SJCRH30 (cell line): ENCODE measurements at places on chromosomes 16 and 17.

DNA sequence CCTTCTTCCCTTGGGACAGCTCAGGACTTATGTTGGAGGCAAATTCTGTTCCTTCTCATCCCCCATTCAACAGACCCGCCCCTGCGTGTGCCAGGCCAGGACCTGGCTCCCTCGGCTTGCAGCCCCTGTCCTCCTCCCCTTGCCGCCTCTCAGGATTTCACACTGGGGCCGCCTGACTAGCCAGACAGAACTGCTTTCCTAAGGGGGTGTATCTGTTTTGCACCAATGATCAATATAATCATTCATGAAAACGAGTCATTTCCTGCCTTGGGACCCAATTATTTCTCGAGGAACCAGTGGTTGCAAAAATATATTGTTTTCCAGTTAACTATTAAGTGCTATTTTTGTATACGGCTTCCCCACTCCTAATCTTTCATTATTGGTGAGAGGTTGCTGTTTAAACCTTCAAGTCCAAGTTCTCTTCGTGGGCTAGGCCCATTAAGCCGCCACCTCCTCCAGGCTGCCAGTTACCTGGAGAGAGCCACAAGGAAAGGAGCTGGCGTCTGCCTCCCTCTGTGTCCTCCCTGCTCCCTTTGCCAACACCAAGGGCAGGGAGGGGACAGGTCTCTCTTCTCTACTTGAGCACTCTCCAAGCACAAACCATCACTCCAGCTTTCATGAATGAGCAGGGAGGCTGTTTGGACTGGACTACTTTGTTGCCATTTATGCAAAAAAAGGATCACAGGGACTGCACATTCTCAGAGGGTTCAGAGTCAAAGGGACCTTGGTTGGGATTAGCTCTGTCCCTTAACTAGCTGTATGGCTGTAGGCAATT is 8.9 kb downstream of the DCAKD start:
- DNase-seq, result no peak

GRCh38 chr17:36124879-36125824 is 21.5 kb downstream of the CCL4 start:
- DNase-seq, result no peak

GRCh38 chr17:35390156-35390555 is 16.7 kb upstream of the SLFN11 start:
- DNase-seq, result no peak

DNA sequence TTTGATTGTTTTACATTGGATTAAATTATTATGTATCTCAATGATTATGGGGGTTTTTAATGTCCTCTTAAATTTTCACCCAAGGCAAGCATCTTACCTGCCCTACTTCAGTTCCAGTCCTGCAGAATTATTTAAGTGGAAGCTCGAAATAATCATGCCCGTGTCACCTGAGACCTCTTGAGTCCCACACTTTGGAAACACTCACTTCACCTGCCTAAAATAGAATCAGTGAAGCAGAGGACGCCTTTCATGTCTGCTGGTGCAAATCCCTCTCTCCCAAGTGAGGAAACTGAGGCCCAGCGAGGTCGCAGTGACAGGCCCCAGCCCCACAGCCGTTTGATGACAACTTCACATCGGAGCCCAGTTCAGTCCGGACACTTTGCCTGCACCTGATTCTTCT is 284.6 kb downstream of the C16orf95 start:
- DNase-seq, result no peak

DNA sequence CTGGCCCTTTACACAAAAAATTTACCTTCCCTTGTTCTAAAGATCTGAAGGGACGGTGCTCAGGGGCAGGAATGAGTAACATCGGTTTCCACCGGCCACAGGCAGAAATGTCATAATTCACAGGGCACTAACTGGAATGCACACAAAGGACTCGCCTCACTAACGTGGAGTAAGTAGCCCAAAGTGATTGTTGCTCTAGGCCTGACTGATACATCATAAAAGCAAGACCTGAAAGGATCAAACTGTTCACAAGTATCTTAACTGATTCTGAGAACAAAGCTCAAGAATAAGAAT is 8.9 kb upstream of the TCF25 start:
- DNase-seq, result no peak

DNA sequence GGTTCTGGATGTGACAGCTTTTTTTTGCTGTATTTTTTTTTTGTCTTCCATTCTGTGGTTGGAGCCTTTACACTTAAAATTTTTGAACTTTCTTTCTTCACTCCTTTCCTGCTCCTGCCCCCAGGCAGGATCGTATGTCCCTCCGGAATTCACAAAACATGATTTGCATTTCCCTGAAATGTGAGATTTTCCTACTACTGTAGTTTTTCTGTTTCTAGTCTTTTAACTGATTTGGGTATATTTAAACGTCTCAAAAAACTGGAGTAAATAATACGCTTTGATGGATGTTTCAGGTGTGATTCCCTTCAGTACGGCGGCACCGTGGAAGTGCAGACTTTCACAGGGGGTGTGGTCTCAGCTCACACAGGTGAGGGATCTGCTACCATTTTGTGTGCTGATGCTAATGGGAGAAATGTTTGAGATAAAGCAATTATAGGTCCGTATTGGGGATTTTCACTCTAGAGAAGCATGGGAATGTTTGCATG is 686 bp downstream of the SRCAP start:
- DNase-seq, result no peak

DNA sequence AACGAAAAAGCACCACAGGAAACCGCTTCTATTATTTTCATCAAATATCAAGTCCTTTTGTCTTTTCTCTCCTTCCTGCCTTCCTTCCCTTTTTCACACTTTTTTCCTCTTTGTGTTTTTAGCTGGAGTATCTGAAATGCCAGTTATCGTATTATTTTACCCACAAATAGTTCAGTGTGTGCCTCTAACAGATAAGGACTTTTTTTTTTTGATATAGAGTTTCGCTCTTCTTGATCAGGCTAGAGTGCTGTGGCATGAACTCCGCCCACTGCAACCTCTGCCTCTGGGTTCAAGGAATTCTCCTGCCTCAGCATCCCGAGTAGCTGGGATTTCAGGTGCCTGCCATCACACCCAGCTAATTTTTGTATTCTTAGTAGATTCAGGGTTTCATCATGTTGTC is 10.7 kb downstream of the DNAAF1 start:
- DNase-seq, result no peak

DNA sequence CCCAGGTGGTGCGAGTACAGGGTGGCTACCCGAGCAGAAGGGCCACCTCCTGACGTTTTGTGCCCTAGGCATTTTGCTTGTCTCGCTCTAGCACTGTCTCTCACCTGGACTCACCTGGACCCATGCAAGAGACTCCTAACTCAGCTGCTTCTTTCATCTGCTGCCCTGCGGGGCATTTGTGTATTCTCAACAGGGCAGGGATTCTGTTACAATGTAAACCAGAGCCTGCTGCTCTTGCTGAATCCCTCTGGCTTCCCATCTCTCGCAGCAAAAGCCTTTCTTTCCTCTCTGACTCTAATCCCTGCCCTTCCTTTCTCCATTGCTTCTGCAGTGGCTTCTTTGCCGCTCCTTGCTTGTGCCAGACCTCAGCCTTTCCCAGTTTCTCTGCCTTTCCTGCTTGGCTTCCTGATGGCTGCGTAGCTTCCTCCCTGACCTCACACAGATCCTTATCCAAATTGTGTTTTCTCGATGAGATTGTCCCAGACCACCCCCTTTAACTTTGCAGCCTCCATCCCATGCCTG is 10.2 kb downstream of the ARSG start:
- peak; percentile 25 for DNase-seq

- peak; percentile 48 for DNase-seq
Measured at GRCh38 chr16:4847774-4848587, 700 bp downstream of the UBN1 start.

- no peak for DNase-seq
Measured at GRCh38 chr16:4646773-4647643, 22.4 kb downstream of the MGRN1 start.

- no peak for DNase-seq
Measured at GRCh38 chr16:88391144-88391850, 8.5 kb downstream of the ZNF469 start.

- DNase-seq, result no peak
Measured at GRCh38 chr16:48611329-48612137, 1.6 kb upstream of the N4BP1 start.

DNA sequence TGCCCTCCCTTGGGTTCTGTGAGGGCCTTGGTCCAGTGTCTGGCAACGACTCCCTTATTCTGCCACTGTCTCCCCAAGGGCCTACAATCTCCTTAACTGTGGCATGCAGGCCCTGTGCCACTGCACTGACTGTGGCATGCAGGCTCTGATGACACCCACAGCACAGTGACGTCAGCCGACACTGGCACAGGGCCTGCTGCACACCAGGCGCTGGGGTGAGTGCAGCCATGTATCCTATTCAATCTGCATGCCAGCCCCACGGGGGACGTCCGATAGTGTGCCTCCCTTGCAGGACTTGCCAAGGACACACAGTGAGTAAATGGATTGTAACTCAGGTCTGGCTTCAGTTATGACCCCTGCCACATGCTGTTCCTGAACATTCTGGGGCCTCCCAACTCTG is 39.8 kb upstream of the RASD1 start:
- no peak for DNase-seq

GRCh38 chr17:32529604-32530003 is 42.8 kb downstream of the CDK5R1 start:
- no peak for DNase-seq

DNA sequence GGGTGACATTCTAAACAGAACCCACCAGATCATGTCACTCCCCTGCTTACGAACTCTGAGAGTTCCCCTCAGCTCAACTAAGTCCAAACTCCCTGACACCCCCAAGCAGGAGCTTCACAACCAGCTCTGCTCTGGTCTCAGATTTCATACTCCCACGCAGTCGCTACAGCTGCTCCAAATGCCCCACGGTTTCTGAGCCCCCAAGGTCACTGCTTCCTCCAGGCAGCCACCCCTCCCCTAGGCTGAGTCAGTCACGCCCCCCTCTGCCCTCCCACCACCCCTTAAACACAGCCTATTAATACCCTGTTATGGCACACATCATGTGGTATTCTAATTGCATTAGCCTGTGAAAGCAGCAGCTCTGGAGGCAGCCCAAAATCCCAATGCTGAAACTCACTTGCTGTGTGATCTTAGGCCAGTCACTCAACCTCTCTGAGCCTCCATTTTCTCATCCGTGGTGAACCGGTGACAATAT is 51.5 kb downstream of the GSG1L start:
- peak; percentile 60 for DNase-seq
